ENCODE measurements at places on chromosomes 5 and 9. TPM values are rescaled to one million over a fixed set of nuclear protein-coding genes. Genes with fewer than 3 reads are reported as not detected.

BBLN gene
- total RNA-seq: 53.6 TPM

SYK gene
- total RNA-seq: 1.2 TPM

PCDHGA6 gene
- not detected for total RNA-seq

ENTPD2 gene
- not detected for total RNA-seq

NTRK2 gene
- total RNA-seq: 0.06 TPM

GHR gene
- total RNA-seq: not detected

GRCh38 chr5:159752622-159753275 is 163.5 kb upstream of the ADRA1B start:
- no peak for DNase-seq
- H3K4me3 ChIP-seq: no peak overlapping the region
- peaks cover 3% of the 10 kb centered on the region for H3K4me1 ChIP-seq
- no peaks in the 10 kb centered on the region for H3K36me3 ChIP-seq

DNA sequence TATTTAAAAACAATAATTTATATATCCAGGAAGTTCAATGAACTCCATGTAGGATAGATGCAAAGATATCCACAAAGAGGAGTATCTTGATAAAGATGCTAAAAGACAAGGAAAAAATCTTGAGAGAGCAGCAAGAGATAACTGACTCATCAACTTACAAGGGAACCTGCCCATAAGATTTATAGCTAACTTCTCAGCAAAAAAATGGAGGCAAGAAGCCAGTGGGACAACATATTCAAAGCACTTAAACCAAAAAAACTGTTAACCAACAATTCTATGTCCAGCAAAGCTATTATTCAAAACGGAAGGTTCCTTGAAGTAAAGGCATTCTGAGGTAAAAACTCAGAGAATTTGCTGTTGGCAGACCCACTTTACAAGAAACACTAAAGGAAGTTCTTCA is 20.3 kb downstream of the RABGAP1 start:
- no peak overlapping the region for H3K27ac ChIP-seq
- peaks cover 23% of the 10 kb centered on the region for H3K36me3 ChIP-seq
- no peak for DNase-seq
- no peak overlapping the region for H3K4me3 ChIP-seq
- H3K4me1 ChIP-seq: no peaks in the 10 kb centered on the region

DNA sequence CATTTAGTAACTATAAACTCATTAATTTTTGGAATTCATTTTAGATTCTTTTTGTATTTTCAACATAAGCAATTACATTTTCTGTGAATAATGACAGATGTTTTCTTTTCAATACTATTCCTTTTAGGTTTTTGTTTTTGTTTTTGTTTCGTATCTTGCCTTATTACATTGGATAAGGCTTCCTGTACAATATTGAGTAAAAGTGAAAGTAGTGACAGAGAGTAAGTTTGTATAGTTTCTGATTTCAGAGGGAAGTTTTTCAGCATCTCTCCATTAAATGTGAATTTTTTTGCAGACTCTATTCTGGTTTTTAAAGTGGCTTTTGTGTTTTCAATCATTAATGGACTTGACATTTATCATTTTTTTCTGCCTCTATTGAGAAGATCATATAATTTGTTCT is 12.8 kb upstream of the CAMK4 start:
- DNase-seq: no peak
- H3K36me3 ChIP-seq: no peaks in the 10 kb centered on the region
- H3K27ac ChIP-seq: no peak overlapping the region
- no peak overlapping the region for H3K4me3 ChIP-seq

DNA sequence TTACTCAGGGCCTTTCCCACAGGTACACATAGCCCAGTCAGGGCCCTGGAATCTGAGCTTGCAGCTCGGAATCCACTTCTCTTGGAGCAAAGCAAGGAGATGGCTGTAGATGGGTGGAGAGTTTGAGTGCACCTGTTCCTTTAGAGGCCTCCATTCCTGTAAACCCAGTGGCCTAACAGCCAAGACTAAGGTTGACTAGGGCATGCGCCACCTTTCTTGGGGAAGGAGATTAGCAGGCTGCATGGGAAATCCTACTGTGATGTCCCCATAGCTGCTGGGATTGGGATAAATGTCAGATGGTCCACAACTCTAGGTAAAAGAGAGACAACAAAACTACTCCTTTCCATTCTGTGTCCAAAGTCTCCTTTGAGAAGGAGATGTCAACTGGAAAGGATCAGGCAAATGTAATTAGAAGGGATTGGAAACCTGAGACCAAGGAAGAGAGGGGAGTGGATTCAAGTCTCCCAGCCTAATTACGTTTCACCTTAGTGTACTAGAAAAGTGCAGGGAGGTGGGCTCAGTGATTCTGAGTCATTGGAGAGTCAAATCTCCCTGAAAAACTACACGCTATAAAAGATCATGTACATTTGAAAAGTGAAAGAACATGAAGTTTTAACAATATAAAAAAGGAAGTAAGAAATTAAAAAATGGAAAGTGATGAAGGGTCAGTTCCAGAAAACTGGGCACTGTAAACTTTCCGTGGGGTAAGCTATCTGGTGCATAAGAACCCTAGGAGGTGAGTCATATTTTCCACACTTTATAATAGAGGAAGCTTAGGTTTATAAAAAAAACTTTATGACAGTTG is 104.2 kb downstream of the SEC61B start:
- H3K4me1 ChIP-seq: no peaks in the 10 kb centered on the region
- H3K36me3 ChIP-seq: no peaks in the 10 kb centered on the region
- no peak overlapping the region for H3K27ac ChIP-seq
- H3K27me3 ChIP-seq: no peaks in the 10 kb centered on the region

DNA sequence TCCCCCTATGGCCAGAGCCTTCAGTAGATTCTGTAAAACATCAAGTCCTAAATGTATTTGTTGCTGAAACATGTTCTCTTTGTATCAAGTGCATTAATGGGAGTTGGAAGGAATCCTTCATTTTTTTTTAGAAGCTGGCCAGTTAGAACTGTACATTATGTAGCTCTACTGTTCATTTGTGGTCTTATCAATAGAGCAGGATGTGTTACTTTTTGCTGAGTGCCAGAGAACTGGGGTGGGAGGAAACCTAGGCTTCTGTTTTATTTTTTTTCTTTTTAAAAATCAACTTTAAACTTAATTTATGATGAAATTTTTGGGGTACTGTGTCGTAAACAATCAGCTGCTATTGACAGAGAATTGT is 5.1 kb downstream of the PIP5K1B start:
- peaks cover 8% of the 10 kb centered on the region for H3K4me1 ChIP-seq
- H3K27ac ChIP-seq: no peak overlapping the region
- H3K27me3 ChIP-seq: peaks cover 31% of the 10 kb centered on the region
- H3K36me3 ChIP-seq: no peaks in the 10 kb centered on the region

DNA sequence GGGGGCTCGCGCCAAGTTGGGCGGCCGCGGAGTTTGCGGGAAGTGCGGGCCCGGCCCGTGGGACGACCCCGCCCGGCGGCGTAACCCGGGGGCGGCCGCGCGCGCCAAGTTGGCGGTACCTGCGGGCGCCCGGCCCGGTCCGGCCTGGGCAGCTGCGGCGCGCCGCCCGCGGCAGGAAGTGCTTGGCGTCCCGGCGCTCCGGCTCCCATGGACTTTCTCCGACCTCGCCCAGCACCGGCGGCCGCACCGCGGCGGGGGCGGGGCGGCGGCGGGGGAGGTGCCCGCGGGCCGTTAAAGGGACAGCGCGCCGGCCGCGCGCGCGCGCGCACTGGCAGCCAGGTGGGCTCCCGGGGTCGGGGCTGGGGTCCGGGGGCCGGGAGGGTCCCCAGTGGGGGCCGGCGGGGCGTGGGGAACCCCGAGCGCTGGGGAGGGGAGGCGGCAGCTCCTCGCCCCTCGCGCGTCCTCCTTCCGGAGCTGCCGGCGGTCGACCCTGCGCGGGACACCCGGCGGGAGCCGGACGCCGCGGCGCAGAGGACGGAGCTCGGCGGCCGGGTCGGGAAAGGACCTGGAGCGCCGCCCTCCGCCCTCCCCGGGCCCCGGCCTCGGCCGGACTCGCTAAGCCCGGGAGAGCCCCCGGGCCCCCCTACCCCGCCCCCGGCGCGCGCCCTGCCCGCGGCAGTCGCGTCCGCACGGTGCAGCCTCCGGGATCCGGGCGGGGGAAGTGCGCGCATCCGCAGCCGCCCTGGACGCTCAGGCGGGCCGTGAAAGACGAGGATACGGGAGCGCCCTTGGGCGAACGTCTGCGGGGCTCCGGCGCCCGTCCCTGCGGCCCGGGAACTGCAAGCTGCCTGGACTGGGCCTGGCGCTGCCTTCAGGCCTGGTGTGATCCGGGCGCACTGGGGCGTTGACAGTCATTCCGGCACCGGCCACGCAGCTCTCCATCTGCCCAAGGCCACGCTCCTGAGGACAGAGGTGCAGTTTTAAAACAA is at the start of gene NACC2:
NACC2 (minus strand) TSS at position 220 of the 989 bp plus-strand sequence. CDS start 44,768 bp downstream, outside the sequence.
- H3K36me3 ChIP-seq: no peaks in the 10 kb centered on the region
- peaks cover 56% of the 10 kb centered on the region for H3K4me1 ChIP-seq
- no peaks in the 10 kb centered on the region for H3K27me3 ChIP-seq
- H3K27ac ChIP-seq: peak within 1 kb of the TSS; percentile 22

- H3K4me1 ChIP-seq: no peaks in the 10 kb centered on the region
- DNase-seq: no peak
These were observed 72.7 kb upstream of the TBC1D2 start for GRCh38 chr9:98328141-98328540.

DNA sequence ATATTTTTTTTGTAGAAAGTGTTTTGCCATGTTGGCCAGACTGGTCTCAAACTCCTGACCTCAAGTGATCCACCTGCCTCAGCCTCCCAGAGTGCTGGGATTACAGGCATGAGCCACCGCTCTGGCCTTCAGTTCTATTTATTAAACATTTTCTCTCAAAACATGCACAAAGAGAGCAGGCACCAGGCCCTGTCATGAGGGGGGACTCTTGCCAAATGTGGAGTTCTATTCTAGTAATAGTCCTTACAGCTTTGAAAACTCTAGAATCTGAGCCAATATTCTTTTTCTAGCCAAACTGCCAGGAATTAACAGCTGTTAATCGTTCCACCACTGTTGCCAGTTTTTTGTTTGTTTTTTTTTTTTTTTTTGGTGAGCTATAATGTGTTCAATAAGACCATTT is 124.6 kb downstream of the TARS1 start:
- no peaks in the 10 kb centered on the region for H3K36me3 ChIP-seq
- no peak overlapping the region for H3K27ac ChIP-seq
- DNase-seq: no peak
- no peaks in the 10 kb centered on the region for H3K27me3 ChIP-seq
- H3K4me1 ChIP-seq: no peaks in the 10 kb centered on the region

DNA sequence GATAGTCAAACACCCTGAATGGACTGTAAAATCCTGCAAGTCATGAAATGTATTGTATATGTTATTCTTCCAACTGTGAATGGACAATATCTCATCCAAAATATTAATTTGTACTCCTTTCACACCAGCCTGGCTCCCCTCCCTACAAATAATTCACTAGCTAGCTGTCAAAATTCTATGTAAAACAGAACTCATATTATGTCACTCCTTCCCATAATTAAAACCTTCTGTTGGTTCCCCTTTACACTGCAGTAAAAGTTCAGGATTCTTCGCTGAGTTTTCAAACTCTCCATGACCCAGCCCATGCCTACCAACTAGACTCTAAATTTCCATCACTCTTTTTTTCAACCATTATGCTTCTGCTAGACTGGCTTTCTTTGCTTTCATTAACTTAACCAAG is 857.1 kb downstream of the TAF11L14 start:
- H3K27me3 ChIP-seq: no peaks in the 10 kb centered on the region
- no peaks in the 10 kb centered on the region for H3K36me3 ChIP-seq
- no peak overlapping the region for H3K4me3 ChIP-seq
- DNase-seq: no peak
- H3K27ac ChIP-seq: no peak overlapping the region
- H3K4me1 ChIP-seq: no peaks in the 10 kb centered on the region

DNA sequence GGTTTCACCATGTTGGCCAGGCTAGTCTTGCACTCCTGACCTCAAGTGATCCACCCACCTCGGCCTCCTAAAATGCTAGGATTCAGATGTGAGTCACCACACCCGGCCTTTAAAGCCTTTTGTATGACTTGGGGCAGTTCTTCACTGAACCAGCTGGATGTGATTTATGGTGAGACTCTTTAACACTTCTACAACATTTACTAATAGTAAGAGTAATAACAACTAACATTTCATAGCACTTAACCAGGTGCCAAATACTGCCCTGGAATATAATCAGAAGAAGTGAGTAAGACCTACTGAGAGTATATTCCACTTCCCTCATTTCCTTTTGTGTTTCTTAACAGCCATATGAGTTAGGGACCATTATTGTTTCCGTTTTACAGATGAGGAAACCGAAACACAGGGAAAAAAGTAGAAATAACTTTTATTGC is 10.0 kb downstream of the ZSWIM6 start:
- DNase-seq: no peak
- H3K27me3 ChIP-seq: no peaks in the 10 kb centered on the region
- H3K36me3 ChIP-seq: no peaks in the 10 kb centered on the region

GRCh38 chr9:35190203-35190602 is 28.4 kb downstream of the UNC13B start:
- no peaks in the 10 kb centered on the region for H3K4me1 ChIP-seq
- DNase-seq: no peak
- no peak overlapping the region for H3K27ac ChIP-seq

DNA sequence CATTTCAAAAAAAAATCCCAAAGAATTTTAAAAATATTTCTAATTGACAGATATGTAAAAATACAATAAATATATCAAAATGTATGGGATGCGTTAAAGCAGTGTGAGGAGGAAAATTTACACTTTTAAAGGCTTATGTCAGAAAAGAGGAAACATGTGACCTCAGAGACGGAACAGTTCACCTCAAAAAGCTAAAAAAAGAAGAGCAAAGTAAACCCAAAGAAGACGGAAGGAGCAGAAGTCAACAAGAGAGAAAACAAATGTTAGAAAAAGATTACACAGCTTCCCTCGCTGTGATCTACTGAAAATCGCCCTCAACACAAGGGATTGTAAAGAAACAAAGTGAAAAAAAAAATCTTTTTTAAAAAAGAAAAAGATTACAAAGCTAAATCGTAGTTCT is 186.9 kb downstream of the AUH start:
- peaks cover 2% of the 10 kb centered on the region for H3K27me3 ChIP-seq
- no peak overlapping the region for H3K27ac ChIP-seq
- DNase-seq: peak; percentile 30
- no peak overlapping the region for H3K4me3 ChIP-seq
- H3K36me3 ChIP-seq: no peaks in the 10 kb centered on the region

DNA sequence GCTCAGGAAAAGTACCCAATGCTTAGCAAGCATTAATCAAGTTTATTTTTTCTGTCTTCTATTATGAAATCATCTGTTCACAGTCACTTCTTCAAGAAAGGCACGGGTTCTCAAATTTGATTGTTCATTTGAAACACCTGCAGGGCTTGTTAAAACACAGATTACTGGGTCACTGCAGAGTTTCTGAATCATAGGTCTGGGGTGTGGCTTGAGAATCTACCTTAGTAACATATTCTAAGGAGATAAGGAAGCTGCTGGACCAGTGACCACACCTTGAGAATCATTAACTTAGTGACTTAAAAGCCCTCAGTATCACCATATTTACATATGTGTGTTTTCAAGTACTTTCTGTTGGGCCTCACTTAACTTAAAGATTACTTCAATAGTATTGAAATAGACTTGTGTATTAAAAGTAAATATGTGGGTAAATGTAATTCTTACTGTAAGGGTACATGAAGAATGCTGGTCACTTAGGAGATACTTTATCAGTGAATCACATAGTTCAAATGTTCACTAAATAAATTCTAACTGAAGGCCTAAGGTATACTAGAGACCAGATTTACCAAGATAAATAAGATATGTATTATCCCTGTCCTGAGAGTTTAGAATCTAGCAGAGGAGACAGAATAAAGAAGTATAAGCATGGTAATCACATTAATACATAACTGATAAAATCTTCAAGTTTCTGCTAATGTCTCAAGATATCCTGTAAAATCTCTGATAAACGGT is 1342.1 kb upstream of the C9orf72 start:
- no peak overlapping the region for H3K27ac ChIP-seq
- no peaks in the 10 kb centered on the region for H3K36me3 ChIP-seq
- no peak for DNase-seq
- H3K27me3 ChIP-seq: no peaks in the 10 kb centered on the region
- no peaks in the 10 kb centered on the region for H3K4me1 ChIP-seq
